Activated naive CD8-positive, alpha-beta T cell treated with anti-CD3 and anti-CD28 coated beads for 36 hours (primary cell): ENCODE measurements at places on chromosomes 2 and 18. TPM values are rescaled to one million over a fixed set of nuclear protein-coding genes. Genes with fewer than 3 reads are reported as not detected.

- no peak for DNase-seq
Observed at GRCh38 chr18:58229162-58229561, 185.1 kb downstream of the NEDD4L start.

GRCh38 chr2:60992985-60993392, 24.5 kb upstream of the PEX13 start:
- no peak for DNase-seq

The SERPINB13 gene
- not detected for total RNA-seq

DNA sequence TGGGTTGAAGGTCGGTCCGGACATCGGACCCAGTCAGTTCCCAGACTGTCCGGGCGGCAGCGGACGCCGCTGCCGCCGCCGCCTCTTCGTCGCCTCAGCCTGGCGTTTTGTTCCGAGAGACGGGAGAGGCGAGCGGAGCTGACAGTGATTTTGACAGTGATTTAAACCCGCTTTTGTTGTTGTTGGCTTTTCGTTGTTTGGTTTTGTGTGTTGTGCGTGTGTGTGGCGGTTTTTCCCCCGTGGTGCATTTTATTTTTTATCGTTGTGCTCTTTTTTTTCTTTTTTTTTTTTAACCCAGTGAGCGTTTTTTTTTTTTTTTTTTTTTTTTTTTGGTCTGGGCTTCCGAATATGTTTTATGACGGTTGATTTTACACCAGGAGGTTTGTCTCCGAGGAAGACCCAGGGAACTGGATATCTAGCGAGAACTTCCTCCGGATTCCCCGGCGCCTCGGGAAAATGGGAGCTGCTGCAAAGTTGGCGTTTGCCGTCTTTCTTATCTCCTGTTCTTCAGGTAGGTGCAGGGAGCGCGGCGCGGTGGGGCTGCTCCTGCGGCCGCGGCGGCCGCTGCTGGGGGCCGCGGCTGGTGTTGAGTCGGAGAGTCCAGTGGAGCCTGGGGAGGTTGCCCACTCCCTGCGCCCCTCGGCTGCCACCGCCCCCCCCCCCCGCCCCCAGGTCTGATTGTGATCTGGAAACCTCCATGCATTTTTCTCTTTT, at the start of gene ACVR2A:
TSS of gene ACVR2A (plus strand) at position 333 of the 714 bp plus-strand sequence. CDS start at position 457, 124 bp downstream.
- no peak for DNase-seq

DNA sequence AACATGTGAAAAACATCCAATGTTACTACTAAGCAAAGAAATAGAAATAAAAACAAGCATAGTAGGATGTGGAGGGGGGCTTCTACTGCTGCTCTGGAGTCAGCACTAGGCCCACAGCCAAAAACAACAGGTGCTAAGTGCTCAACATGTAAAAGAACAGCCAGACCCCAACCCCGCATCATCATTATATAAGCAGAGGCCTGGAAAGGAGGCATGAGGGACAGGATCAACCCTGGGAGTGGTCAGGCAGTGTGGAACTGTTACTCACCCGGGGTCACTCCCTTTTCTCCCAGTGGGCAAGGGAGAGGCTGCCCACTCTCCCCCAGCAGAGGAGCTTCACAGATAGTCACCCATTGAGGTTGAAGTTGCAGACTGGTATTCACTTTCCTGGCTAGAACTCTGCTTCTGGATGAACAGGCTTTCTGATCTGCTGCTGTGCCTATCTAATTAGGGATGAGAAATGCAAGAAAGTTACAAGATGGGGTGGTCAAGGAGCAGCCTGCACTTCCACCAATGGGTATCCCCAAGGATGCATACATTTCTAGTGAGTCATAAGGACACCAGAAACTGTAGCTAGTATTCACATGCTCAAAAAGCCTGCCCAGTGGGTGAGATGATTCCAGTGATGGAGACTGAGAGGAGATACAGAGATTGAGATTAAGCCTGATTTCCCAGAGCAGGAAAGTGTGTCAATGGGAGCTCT, 480.1 kb upstream of the TCF4 start:
- no peak for DNase-seq

The AQP12A gene
- not detected for total RNA-seq

DNA sequence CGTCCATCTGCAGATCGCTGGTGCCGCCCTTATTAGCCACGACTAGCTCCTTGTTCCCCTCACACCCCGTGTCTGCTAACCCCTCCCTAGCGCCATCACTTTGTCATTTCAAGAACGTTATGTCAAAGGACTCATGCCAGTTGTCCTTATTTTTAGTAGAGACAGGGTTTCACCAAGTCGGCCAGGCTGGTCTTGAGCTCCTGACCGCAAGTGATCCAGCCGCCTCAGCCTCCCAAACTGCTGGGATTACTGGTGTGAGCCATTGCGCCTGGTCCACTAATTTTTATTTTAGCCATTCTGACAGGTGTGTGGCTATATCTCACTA, 138.9 kb upstream of the HDAC4 start:
- no peak for DNase-seq

- DNase-seq, result no peak
Observed at GRCh38 chr2:65913813-65914212, 481.4 kb upstream of the SPRED2 start.
